Right cardiac atrium (tissue), 5 donors: ENCODE measurements at places on chromosomes 4 and X.

GRCh38 chr4:169030562-169030982 is 20.5 kb upstream of the CBR4 start:
- DNase-seq, result no peak

- DNase-seq, result no peak
Observed at GRCh38 chrX:46695491-46695890, 63.4 kb downstream of the SLC9A7 start.

GRCh38 chr4:56745042-56745441 is 63.9 kb upstream of the HOPX start:
- DNase-seq, result no peak

- DNase-seq, result peak; percentile 73
Observed at GRCh38 chr4:6873792-6874461, 35.7 kb upstream of the TBC1D14 start.

DNA sequence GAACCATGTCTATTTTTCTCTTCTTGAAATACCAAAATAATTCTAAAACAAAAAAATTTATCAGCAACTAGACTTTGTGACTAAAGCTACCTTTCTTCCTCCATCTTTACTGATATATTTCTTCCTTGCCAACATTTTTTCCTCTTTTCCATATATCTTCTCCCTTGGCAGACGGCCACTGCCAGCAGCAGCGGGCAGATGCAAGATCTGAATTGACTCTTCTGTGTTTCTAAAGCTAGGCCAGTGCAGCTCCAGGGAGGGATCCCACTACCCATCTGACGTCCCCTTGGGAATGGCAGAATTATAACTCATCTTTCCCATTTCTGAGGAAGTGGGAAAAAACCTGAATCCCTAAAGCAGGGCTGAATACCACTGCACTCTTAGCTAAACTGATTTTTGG is 206.4 kb downstream of the NR3C2 start:
- no peak for DNase-seq
